ENCODE measurements at places on chromosomes 6 and 20.

- DNase-seq, result peak; percentile 63
Observed at GRCh38 chr20:44909872-44910689, at the start of gene PABPC1L. Gene PABPC1L (plus strand): TSS chr20:44910060. CDS start chr20:44910144, 84 bp downstream.

GRCh38 chr6:137923866-137924653, 57.0 kb downstream of the TNFAIP3 start:
- no peak for DNase-seq

DNA sequence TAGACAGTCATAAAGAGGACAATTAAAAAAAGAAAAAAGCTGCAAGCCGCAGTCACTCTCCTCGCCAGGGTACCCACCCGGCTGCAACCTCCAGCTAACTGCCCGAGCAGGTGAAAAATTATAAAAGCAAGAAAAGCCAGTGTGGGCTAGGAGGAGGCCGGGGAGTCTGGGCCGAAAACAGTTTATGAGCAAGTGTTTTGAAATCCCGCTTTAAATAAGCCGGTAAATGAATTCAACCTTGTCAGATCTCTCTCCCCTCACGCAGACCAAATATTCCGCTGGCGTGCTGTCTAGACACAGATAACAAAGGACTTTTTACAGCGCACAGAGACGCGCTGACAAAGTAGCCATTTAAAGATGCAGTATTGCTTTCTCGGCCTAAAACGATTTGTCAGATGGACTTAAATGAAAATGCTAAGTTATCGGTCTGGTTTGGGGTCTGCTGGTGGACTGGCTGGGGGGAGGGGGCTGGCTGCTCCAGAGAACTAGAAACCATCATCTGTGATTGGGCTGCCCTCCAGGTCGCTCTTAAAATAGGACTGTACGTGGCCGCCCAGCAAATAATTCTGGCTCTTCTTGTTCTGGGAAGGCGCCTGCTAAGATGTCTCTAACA, 24.6 kb downstream of the PMEPA1 start:
- no peak for DNase-seq

- no peak for DNase-seq
Observed at GRCh38 chr6:100035873-100036653, 42.0 kb upstream of the MCHR2 start.

DNA sequence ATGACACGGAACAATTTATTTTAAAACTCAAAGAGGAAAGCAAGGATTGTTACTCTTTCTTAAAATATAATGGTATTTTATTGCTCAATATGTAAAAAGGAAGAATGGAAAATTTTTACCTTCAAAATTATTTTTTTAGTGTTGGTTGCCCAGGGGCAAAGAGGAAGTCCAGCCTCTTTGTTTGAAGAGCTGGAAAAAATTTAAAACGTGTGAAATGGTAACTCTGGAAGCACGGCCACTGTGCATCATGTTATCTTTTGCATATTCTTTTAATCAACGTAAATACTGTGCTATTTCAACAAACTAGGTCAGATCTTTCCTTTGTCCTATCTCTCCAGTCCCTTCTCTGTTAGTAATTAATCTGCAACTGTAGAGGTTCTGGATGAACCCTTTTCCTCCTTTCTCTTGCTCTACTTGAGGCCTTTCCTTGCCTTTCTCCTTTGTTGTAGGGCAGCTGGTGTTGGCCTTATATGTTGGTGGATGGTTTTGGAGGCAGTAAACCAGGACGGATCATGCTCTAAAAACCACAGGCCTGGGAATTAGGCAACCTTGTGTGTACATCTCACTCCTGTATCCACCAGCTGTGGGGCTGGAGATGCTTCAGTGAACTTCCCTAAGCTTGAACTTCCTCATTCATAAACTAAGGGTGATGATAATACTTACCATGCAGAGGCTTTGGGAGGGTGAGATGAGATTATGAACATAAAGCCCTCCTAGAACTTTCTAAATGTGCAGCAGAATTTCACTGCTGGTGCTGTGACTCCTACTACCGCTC, 143.3 kb downstream of the PRL start:
- DNase-seq, result no peak

DNA sequence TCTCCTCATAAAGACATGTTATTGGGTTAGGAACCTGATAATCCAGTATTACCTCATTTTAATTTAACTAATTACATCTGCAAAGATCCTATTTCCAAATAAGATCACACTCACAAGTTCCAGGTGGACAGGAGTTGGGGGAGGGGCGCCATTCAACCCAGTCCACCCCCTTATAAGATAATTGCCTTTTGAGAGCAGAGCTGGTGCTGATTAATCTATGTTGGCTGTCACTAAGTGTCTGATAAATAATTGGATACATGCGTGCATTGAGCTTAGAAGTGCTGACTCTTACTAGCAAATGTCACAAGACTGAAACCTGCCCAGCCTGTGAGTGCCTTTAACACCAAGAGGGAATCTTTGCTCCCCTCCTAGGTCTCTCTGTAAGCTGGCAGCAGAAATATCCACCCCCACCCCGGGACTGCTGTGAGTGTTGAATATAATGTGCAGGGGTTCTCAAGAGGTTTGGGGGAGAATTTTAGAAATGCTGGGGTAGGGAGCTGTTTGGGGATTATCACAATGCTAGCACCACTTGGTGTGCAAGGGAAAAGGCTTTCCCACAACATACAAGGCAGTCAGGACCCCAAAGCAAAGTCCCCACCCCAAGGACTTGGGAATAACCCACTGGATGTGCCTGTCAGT, 87.5 kb downstream of the ANKRD60 start:
- no peak for DNase-seq

- DNase-seq, result no peak
Observed at GRCh38 chr6:141653590-141653989, 479.1 kb upstream of the GJE1 start.

GRCh38 chr20:47334022-47334551, 22.4 kb downstream of the ZMYND8 start:
- no peak for DNase-seq

GRCh38 chr6:88785478-88785877, 177.9 kb downstream of the RNGTT start:
- no peak for DNase-seq

GRCh38 chr6:83609248-83609647, 96.9 kb downstream of the PRSS35 start:
- no peak for DNase-seq

DNA sequence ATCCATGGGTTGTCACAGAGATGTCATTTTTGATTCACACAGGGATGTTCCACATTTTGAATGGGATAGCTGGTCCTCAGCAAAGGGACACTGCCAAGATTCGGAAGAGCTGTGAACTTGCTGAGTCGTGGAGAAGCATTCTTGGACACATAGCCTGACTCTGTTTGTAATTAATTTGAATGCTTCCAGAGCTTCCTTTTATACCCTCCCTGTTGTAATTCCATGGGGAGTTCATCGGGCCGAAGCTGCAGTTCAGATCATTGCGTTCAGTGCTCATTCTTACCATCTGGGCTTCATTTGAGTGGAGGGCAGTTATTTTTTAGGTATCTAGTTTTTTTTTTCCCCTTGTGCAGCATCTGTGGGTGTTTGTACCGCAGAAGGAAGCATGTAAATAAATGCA, 126.5 kb downstream of the SLC24A3 start:
- DNase-seq, result no peak

Data from CD4-positive, alpha-beta T cell treated with Interleukin-4 for 4 hours (primary cell).